Activated T-cell treated with anti-CD3 and anti-CD28 coated beads, Interleukin-2, amount 50 U/mL, for 72 hours (primary cell): ENCODE measurements at places on chromosomes 2 and 18.

DNA sequence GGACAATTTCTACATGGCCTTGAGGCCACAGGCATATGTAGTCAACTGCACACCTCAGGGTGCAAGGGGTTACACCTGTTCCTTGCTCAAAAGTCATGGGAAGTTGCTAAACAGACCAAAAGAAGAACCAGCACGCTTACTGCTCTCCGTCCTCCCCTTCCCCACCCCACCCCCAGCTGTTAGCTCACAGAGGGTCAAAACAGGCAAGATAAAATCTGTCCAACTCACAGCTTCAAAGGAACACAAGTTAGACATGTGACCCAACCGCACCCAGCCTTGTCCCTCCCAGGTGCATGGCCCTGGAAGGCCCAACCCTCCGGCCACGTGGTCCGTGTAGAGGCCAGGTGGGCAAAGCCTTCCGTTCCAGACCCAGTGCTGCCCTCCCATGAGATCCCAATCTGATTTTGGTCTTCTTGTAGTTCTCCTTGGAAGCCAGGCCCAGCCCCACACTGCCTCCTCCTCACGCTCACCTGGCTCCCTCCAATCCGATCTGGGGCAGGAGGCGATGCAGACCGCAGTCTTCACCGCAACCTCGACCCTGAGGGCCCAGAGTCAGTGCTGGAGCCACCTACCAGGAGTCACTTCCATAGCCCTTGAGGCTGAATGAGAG lies 14.5 kb upstream of the ASPRV1 start:
- no peaks in the 10 kb centered on the region for H3K36me3 ChIP-seq
- no peak for DNase-seq
- peaks cover 12% of the 10 kb centered on the region for H3K4me1 ChIP-seq
- H3K27me3 ChIP-seq: no peaks in the 10 kb centered on the region

DNA sequence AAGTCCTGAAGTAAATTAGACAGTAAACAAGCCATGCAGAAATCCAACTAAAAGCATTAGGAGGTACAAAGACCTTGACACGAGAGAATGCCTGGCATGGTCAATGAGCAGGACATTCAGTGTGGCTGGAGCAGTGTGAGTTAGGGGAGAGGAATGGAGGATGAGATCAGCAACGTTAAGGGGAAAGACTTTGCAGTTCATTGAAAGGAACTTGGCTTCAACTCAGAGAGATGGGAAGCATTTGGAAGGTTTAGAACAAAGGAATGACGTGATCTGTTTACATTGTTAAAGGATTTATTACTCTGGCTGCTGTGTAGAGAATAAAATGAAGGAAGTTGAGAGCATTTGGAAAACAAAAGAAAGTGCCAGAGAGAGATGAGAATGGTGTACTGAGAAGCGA lies 621.3 kb downstream of the XIRP2 start:
- H3K4me3 ChIP-seq: no peak overlapping the region
- H3K36me3 ChIP-seq: no peaks in the 10 kb centered on the region
- no peak overlapping the region for H3K27ac ChIP-seq
- no peak for DNase-seq

DNA sequence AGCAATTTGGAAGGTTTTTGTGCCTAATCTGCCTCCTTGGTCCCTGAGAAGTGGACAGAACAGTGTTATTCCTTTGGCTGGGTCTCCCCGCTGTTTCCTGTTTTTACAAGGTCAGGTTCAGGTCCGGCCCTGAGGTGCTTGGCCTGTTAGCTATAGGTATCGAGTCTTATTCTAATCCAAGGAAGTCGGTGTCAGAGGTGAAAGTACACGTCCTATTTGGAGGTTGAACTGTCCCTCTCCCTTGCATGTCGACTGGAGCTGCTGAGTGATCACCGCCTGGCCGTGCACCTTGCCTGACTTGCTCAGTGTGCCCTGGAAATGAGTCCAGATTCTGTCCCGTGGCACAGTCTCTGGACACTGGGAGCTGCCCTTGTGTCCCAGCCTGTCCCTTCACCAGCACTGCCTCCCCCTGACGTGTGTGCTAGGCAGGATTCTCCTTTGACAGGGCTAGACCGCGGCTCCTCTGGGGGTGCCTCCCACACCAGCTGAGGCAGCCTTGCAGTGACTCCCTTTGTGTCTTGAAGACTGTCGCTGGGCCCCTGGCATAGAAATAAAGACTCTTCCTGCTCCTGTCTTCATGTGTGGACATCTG lies 65.7 kb upstream of the RBM44 start:
- H3K36me3 ChIP-seq: peaks cover 8% of the 10 kb centered on the region
- no peak overlapping the region for H3K4me3 ChIP-seq
- H3K27ac ChIP-seq: peak overlapping the region; percentile 64
- H3K27me3 ChIP-seq: no peaks in the 10 kb centered on the region
- peaks cover 63% of the 10 kb centered on the region for H3K4me1 ChIP-seq
- peak; percentile 35 for DNase-seq

- no peak overlapping the region for H3K4me3 ChIP-seq
- no peak overlapping the region for H3K27ac ChIP-seq
- H3K36me3 ChIP-seq: no peaks in the 10 kb centered on the region
- no peaks in the 10 kb centered on the region for H3K4me1 ChIP-seq
- no peak for DNase-seq
These were observed 374.0 kb downstream of the NCKAP5 start for GRCh38 chr2:133194362-133194655.

- H3K27ac ChIP-seq: peak overlapping the region; percentile 66
- peaks cover 22% of the 10 kb centered on the region for H3K4me1 ChIP-seq
- H3K4me3 ChIP-seq: peak overlapping the region; percentile 66
- H3K27me3 ChIP-seq: peaks cover 46% of the 10 kb centered on the region
- no peaks in the 10 kb centered on the region for H3K36me3 ChIP-seq
- peak; percentile 41 for DNase-seq
These were observed 204.8 kb downstream of the ANAPC1 start for GRCh38 chr2:111679202-111679601.
